ENCODE measurements at places on chromosomes 6 and 20.
A peak's percentile ranks its signal among the peaks of the same experiment; 100 is the strongest.

DNA sequence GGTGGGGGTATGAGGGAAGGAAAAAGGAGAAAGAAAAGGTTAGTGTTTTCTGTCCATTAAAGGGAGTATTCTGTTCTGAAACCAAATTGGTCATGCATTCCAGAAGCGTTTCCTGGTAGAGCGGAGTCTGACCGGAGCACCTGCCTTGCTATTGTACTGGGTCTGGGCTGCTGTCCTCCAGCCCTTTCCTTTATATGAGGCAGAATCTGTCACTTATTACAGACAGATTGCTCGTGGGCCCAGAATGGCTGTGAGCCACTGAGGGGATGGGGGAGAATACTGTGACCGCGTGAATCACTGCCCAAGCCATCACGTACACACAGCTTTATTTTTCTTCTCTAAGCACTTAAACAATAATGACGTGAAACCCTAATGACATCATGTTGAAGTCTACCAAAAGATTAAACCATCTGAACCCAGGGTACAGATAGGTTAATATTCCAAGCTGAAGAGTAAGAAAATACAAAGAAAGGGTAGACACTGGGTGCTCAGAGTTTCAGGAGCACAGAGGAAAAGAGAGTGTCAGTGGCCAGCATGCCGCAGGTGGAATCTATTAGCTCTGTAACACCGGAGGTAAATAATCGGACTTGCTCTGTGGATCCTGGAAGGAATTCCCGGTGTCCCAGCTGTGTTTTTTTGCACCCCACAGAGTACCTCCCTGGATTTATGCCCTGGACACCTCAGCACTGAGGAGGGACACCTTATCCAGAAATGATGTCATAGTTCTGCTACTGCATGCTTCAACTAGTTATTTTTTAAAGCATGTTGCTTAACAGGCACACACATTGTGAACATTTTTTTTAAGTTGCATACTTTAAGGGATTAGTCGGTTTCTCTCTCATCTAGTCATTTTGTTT is 573.3 kb downstream of the PKHD1 start:
- H3K4me1 ChIP-seq = peaks cover 9% of the 10 kb centered on the region
- peak overlapping the region; percentile 43 for H3K27ac ChIP-seq
- H3K27me3 ChIP-seq = peaks cover 2% of the 10 kb centered on the region
- no peaks in the 10 kb centered on the region for H3K36me3 ChIP-seq

- no peak overlapping the region for H3K4me3 ChIP-seq
- no peaks in the 10 kb centered on the region for H3K4me1 ChIP-seq
- no peaks in the 10 kb centered on the region for H3K36me3 ChIP-seq
Observed at GRCh38 chr6:82066991-82067411, 180.5 kb downstream of the IBTK start.

- peaks cover 7% of the 10 kb centered on the region for H3K4me1 ChIP-seq
- no peak for DNase-seq
- no peak overlapping the region for H3K27ac ChIP-seq
- H3K36me3 ChIP-seq = no peaks in the 10 kb centered on the region
Observed at GRCh38 chr6:192313-192664, 100.0 kb upstream of the DUSP22 start.

GRCh38 chr20:13059398-13060136 is 50.8 kb downstream of the SPTLC3 start:
- peaks cover 13% of the 10 kb centered on the region for H3K36me3 ChIP-seq
- H3K27me3 ChIP-seq = no peaks in the 10 kb centered on the region
- no peak for DNase-seq

- H3K27ac ChIP-seq = peak overlapping the region; percentile 2
- no peak for DNase-seq
- H3K4me3 ChIP-seq = no peak overlapping the region
- H3K36me3 ChIP-seq = peaks cover 7% of the 10 kb centered on the region
- H3K4me1 ChIP-seq = peaks cover 65% of the 10 kb centered on the region
Observed at GRCh38 chr20:50916257-50916656, 15.0 kb downstream of the ADNP start.

DNA sequence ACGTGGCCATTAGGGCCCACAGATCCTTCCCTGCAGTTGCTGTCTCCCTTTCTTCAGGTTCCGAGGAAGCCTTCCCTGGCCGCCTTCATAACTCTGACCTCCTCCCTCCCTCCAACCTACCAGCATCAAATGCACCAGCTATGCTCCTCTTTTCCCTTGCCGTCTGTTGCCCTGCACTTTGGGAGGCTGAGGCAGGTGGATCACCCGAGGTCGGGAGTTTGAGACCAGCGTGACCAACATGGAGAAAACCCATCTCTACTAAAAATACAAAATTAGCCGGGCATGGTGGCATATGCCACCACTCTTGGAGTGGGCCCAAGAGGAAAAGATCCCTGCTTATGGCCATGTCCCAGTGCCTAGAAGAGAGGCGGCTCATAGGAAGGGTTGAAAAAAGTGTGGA is 31.8 kb downstream of the RNASET2 start:
- no peak overlapping the region for H3K4me3 ChIP-seq
- H3K4me1 ChIP-seq = no peaks in the 10 kb centered on the region
- DNase-seq = no peak
- peak overlapping the region; percentile 13 for H3K27ac ChIP-seq
